ENCODE measurements at places on chromosomes 4 and X.

DNA sequence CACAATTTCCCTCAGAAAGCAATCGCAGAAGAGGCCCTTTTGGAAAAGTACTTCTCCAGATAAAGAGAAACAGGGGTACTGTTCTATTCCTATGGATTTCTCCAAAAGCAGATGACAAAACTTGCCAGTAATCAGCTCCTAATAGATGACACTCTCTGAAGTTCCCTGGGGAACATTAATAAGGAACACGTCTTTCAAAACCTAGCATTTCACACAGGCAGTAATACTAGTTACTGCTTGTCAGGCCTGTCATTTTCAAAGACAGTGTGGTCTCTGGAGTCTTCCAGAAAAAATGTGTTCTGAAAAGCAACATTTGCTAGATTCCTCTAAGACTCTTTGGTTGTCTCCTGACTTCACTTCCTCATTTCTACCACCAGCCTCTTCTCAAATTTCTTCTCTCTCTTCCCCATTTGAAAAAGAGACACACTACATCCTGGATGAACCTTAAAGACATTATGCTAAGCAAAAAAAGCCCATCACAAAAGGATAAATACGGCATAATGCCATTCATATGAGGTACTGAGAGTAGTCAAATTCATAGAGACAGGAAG, 47.3 kb downstream of the CHRDL1 start:
- H3K4me1 ChIP-seq: no peaks in the 10 kb centered on the region
- H3K36me3 ChIP-seq: no peaks in the 10 kb centered on the region
- no peak overlapping the region for H3K27ac ChIP-seq
- no peak for DNase-seq

- DNase-seq: no peak
- no peak overlapping the region for H3K27ac ChIP-seq
- H3K4me3 ChIP-seq: no peak overlapping the region
Measured at GRCh38 chr4:133823177-133823576, 378.4 kb downstream of the PABPC4L start.

DNA sequence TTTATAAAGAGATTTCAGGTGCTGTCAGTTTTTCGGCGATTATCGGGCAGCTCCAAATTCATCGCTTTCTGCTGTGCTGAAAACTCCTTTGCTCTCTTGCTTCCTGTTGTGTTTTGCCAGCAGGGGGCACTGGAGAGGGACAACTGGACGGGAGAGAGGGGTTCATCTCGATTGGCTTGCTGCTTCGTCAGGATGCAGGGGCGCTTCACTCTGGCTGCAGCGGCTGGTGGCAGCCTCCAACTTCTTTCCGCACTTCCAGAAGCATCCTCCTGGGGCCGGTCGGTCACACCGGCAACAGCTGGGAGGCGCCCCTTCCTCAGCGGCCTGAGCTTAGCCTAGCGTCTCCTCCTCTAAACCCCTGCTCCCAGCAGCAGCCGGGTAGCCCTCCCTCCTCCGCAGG, 29.5 kb downstream of the MSL3 start:
- H3K27me3 ChIP-seq: no peaks in the 10 kb centered on the region
- H3K36me3 ChIP-seq: no peaks in the 10 kb centered on the region
- peak overlapping the region; percentile 43 for H3K4me3 ChIP-seq
- peaks cover 9% of the 10 kb centered on the region for H3K4me1 ChIP-seq
- peak; percentile 57 for DNase-seq

DNA sequence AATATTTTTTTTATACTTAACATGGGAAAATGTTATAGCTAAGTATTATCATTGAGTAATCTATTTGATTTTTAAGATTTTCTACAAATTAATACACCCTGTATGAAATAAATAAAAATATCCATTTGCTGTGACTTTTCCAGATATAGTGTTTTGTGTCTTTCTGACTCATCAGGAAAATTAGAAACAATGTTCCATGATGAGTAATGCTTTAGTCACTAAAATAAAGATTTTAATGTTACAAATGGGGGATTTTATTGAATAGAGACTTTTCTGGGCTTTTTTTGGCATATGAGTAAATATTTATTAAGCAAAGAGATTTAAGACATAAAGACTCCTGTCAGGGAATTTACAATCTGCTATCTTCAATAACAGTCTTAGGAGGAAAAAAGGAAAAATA, 279.2 kb upstream of the NOCT start:
- no peaks in the 10 kb centered on the region for H3K4me1 ChIP-seq
- no peak overlapping the region for H3K27ac ChIP-seq
- DNase-seq: no peak
- H3K36me3 ChIP-seq: no peaks in the 10 kb centered on the region

- no peak overlapping the region for H3K27ac ChIP-seq
- no peaks in the 10 kb centered on the region for H3K27me3 ChIP-seq
- H3K36me3 ChIP-seq: no peaks in the 10 kb centered on the region
- H3K4me1 ChIP-seq: no peaks in the 10 kb centered on the region
Measured at GRCh38 chr4:68162196-68162595, 32.5 kb upstream of the TMPRSS11F start.

DNA sequence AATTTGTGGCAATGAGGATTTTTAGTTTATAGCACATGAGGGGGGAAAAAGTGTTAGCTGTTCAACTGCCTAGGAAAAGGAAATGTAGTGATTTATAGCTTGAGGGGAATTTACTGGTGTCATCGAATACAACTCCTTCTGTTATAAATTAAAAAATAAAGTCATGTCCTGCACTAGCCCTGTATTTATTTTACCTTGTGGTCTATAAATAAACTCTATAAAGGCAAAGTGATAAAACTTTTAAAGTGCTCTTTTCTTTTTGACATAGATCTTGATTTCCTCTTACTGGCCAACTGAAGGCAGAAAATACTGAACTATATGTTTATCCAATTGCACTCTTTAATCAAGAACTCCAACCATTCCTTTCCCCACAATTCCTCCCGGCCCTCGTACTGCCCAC, 672.1 kb upstream of the SLIT2 start:
- H3K4me3 ChIP-seq: no peak overlapping the region
- H3K27me3 ChIP-seq: no peaks in the 10 kb centered on the region
- H3K27ac ChIP-seq: no peak overlapping the region
- H3K36me3 ChIP-seq: no peaks in the 10 kb centered on the region

- no peak for DNase-seq
- H3K4me3 ChIP-seq: no peak overlapping the region
- no peak overlapping the region for H3K27ac ChIP-seq
- H3K27me3 ChIP-seq: no peaks in the 10 kb centered on the region
- H3K36me3 ChIP-seq: no peaks in the 10 kb centered on the region
Measured at GRCh38 chr4:149988087-149988410, 90.2 kb upstream of the DCLK2 start.

- no peaks in the 10 kb centered on the region for H3K4me1 ChIP-seq
- H3K36me3 ChIP-seq: no peaks in the 10 kb centered on the region
- H3K4me3 ChIP-seq: no peak overlapping the region
- no peak for DNase-seq
- H3K27ac ChIP-seq: no peak overlapping the region
Measured at GRCh38 chrX:57119416-57119815, 1.9 kb downstream of the SPIN2B start.

DNA sequence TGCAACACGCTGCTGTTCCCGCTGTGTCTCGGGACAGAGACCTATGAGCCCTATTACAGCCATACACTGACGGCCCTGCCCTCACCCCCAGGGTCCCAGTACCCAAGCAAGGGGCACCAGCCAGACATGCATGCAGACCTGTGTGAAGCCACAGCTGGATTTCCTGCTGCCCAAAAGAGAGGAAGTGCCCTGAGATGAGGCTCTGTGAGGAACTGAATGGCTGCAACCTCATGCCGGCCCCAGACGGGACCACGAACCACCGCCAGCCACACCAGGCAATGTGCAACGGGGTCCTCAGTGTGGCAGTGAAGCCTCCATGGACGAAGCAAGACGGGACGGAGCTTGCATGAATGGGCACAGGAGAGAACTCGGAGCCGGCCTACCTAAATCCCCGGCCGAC, 21.1 kb downstream of the CTBP1 start:
- no peak overlapping the region for H3K27ac ChIP-seq
- no peaks in the 10 kb centered on the region for H3K27me3 ChIP-seq
- H3K4me3 ChIP-seq: no peak overlapping the region
- peaks cover 90% of the 10 kb centered on the region for H3K36me3 ChIP-seq
- H3K4me1 ChIP-seq: peaks cover 2% of the 10 kb centered on the region

DNA sequence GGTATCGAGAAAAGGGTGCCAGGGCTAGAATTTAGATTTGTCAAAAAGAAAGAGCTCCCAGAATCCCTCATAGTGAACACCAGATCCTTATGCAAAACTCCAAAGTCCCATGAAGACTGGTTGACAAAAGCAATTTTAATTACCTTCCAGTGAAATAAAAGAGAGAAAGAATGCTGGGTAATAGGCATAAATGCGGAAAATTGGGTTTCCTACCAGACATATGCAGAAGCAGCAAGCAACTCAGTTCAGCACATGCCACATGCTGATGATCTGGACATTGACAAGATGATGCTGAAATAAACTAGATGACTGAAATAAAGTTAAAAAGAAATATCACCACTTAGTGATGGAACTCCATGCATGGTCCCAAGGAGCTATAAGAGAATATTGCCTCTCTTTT, 83.9 kb downstream of the KCNIP4 start:
- H3K27ac ChIP-seq: no peak overlapping the region
- DNase-seq: no peak
- H3K4me1 ChIP-seq: no peaks in the 10 kb centered on the region

- DNase-seq: no peak
- no peaks in the 10 kb centered on the region for H3K4me1 ChIP-seq
- H3K27me3 ChIP-seq: no peaks in the 10 kb centered on the region
- H3K4me3 ChIP-seq: no peak overlapping the region
- no peak overlapping the region for H3K27ac ChIP-seq
Measured at GRCh38 chr4:21366312-21366711, 582.3 kb downstream of the KCNIP4 start.

DNA sequence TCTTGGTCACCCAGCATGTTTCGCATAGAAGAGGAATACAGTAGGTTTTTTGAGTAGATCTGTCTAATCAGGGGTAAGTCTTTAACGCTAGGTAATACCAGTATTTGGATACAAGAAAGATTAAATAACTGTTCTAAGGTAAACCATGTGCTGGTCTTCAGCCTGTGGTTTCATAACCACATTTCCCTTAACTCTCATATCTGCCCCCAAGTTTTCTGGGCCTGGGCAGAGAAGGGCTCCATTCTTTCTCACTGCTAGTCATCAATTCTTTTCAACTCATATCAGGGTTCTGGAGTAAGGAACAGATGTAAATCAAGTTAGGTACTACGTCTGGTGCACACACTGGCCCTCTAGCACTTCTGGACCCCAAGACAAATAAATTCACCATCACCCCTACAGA, 49.0 kb downstream of the DHX15 start:
- no peak overlapping the region for H3K27ac ChIP-seq
- H3K4me3 ChIP-seq: no peak overlapping the region
- no peak for DNase-seq
- peaks cover 74% of the 10 kb centered on the region for H3K36me3 ChIP-seq
- H3K4me1 ChIP-seq: no peaks in the 10 kb centered on the region

DNA sequence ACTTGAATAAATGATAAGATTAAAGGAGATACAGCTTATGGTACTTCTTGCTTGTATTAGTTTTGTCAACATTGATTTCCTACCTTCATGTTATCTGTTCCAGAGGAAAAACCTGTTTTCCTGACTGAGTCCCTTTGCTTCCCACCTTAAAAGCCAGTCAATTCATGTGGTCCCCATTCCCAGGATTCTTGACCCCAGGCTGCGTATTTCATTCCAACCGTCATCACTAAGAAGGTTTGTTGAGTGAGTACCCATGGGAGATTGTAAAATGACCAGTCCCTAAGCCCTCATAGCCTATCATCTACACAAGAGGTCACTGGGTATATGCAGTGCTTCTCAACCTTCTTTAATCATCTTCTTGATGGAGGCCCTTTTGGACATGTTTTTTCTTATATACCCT, 52.2 kb downstream of the BEX3 start:
- DNase-seq: no peak
- no peak overlapping the region for H3K27ac ChIP-seq
- no peaks in the 10 kb centered on the region for H3K27me3 ChIP-seq
- H3K36me3 ChIP-seq: no peaks in the 10 kb centered on the region

DNA sequence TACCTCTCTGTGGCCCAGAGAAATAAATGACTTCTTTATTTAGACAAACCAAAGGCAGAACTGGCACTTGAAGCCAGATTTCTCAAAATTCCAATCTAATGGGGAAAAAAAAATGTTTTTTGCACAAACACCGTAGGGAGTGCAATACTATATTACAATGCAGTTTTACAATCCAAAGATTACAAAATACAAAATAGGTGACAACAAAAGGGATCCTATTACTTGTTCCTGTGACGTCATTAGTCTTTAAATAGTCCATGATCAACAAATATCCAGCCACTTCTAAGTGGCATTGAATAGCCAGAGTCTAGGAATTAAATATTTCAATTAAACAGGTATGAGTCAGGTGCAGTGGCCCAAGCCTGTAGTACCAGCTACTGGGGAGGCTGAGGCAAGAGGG, 3.0 kb upstream of the APBB2 start:
- H3K4me3 ChIP-seq: no peak overlapping the region
- H3K4me1 ChIP-seq: peaks cover 24% of the 10 kb centered on the region
- no peaks in the 10 kb centered on the region for H3K36me3 ChIP-seq
- H3K27ac ChIP-seq: no peak overlapping the region
- no peak for DNase-seq

DNA sequence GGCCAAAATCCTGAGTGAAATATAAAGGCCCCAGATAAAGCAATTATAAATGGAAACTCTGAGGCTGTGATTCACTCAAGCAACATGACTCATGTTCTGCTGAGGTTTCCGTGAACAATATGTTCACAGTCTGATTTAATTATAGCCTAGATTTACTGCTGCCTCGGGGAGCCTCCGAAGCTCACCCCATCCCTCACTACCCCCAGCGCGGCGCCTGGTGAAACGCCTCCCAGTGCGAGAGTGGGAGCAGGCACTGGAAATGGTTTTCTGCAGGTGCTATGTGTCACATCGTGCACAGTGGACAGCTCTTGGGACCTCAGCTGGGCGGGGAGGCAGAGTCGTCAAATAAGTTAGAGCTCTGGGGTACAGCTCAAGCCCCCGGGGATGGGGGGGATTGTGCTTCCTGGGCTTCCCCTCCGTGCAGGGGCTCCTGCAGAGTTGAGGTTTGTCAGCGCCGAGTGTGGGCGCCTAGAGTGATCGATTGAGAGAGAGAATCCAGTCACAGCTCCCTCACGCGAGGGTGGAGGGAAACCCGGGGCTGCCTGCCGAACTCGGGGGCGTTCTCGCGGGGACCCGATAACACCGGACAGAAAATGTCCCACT, 110.6 kb downstream of the PHKA2 start:
- no peak overlapping the region for H3K27ac ChIP-seq
- H3K36me3 ChIP-seq: no peaks in the 10 kb centered on the region
- no peak for DNase-seq
- no peak overlapping the region for H3K4me3 ChIP-seq
- peaks cover 2% of the 10 kb centered on the region for H3K4me1 ChIP-seq

- no peak overlapping the region for H3K27ac ChIP-seq
- DNase-seq: no peak
- H3K27me3 ChIP-seq: no peaks in the 10 kb centered on the region
- no peak overlapping the region for H3K4me3 ChIP-seq
Measured at GRCh38 chr4:89496851-89497250, 189.3 kb upstream of the GPRIN3 start.

GRCh38 chr4:3784454-3785291, 18.5 kb downstream of the ADRA2C start:
- H3K4me1 ChIP-seq: no peaks in the 10 kb centered on the region
- H3K4me3 ChIP-seq: no peak overlapping the region
- H3K27me3 ChIP-seq: no peaks in the 10 kb centered on the region
- H3K27ac ChIP-seq: no peak overlapping the region

- H3K36me3 ChIP-seq: peaks cover 4% of the 10 kb centered on the region
- DNase-seq: no peak
- H3K27me3 ChIP-seq: no peaks in the 10 kb centered on the region
- no peak overlapping the region for H3K27ac ChIP-seq
- H3K4me1 ChIP-seq: peaks cover 15% of the 10 kb centered on the region
Measured at GRCh38 chrX:135541351-135541750, 20.9 kb downstream of the INTS6L start.

GRCh38 chr4:15498356-15498755, 28.7 kb downstream of the CC2D2A start:
- no peaks in the 10 kb centered on the region for H3K27me3 ChIP-seq
- H3K4me1 ChIP-seq: no peaks in the 10 kb centered on the region
- DNase-seq: no peak
- no peaks in the 10 kb centered on the region for H3K36me3 ChIP-seq
- no peak overlapping the region for H3K27ac ChIP-seq
